ENCODE measurements at places on chromosomes 2 and 18.

GRCh38 chr2:12236136-12236844 is 480.4 kb upstream of the TRIB2 start:
- no peak for DNase-seq

GRCh38 chr2:8986327-8986976 is 17.0 kb downstream of the MBOAT2 start:
- DNase-seq = no peak

- DNase-seq = no peak
Observed at GRCh38 chr2:141529659-141530058, 601.2 kb downstream of the LRP1B start.

GRCh38 chr2:27128668-27129571 is 5.3 kb downstream of the ABHD1 start:
- no peak for DNase-seq

GRCh38 chr2:58866040-58866439 is 624.9 kb upstream of the FANCL start:
- DNase-seq = no peak

GRCh38 chr2:39696101-39696553 is 30.4 kb downstream of the TMEM178A start:
- DNase-seq = no peak

- DNase-seq = no peak
Observed at GRCh38 chr2:46336283-46336959, 39.2 kb downstream of the EPAS1 start.

GRCh38 chr2:127859712-127860085 is 1.7 kb upstream of the POLR2D start:
- peak; percentile 77 for DNase-seq

- DNase-seq = no peak
Observed at GRCh38 chr2:118530976-118531375, 316.5 kb downstream of the EN1 start.

GRCh38 chr2:48075631-48076030 is 169.3 kb upstream of the FBXO11 start:
- no peak for DNase-seq

DNA sequence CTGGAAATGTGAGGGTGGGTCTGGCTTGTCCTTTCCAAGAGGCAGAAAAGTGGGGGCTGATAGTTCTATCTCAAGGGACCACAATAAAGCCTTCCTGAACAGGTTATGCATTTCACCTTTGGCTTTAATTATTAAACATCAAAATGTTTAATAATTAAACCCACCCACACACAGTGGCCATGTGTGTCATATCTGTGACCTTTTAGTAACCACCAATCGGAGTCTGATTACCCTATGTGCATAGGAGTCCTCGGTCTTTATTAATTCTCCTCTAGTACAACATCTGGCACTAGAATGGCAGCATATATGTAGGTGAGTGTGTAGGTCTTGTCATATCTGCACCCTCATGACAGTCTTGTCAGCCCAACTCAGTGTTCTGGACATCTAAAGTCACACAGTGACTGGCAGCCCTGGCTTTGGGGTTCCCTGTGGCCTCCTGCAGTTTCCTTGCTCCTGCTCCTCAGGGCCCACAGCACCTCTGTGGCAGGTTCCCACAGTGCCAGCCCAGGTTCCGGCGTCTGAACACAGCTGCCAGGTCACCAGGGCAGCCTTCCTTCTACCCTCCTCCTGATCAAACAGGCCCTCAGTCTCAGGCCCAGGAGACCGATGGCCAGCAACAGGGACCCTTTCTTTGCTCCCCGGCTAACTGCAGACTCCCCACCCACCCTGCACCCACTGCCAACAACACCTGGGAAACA is 100.9 kb downstream of the MTCL1 start:
- no peak for DNase-seq

GRCh38 chr2:23244617-23245016 is 140.4 kb upstream of the KLHL29 start:
- DNase-seq = no peak

GRCh38 chr18:48809365-48809764 is 141.4 kb downstream of the SMAD7 start:
- DNase-seq = no peak

GRCh38 chr2:162012565-162013058 is 61.4 kb downstream of the DPP4 start:
- no peak for DNase-seq

DNA sequence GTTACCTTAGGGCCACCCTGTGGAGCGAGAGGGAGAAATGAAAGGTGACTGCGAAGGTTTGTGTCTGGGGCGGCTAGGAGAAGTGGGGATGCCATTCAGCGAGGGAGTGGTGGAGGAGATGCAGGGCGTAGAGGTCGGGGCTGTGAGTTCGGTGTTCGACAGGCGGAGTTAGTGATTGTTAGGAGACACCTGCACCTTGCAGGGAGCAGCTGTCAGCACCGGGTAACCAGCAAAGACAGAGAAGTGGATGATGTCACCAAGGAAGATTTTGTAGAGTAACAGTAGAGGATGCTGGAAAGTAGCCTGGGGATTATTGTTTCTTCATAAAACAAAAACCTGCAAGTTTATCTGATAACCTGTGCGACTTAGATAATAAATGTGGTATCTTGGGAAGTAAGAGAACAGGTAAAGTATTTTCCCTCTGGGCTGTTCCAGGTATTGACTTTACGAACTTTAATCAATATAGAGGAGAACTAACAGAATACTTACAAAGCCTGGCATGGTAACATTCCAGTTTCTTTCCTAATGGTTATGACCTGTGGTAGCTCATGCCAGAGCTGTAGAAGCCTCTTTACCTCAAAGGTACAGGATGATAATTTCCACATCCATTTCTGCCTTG is 63.8 kb downstream of the SPTBN1 start:
- DNase-seq = no peak

GRCh38 chr2:178380763-178381162 is 70.2 kb downstream of the PRKRA start:
- DNase-seq = no peak

DNA sequence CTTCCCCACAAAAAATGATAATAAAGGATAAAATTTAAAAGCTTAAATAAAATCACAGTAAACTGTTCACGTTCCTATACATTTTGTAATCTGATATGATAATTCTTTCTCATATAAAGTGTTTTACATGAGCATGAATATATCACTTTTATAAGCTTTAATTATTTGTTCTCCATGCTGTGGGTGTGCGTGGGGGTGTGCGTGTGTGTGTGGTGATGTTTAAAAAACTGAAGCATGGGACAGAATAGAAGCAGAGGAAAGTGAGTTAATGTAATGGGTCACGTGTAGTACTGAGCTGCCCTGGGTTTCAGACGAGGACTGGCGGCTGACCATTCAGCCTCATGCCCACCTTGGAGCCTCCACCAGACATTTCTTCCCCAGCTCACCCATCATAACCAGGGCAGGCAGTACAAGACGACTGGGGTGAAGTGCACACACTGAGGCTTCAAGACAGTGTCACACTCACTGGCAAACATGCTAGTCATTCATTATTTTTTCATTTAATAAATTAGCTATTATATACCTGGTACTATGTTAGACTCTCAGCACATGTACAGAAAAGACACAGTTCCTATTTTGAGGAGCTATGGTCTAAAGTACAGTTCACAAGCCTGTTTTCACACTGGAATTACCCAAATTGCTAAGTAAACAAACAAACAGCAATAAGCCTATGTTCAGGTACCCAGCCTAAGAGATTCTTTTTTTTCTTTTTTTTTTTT is 97.2 kb upstream of the LPIN2 start:
- DNase-seq = no peak

DNA sequence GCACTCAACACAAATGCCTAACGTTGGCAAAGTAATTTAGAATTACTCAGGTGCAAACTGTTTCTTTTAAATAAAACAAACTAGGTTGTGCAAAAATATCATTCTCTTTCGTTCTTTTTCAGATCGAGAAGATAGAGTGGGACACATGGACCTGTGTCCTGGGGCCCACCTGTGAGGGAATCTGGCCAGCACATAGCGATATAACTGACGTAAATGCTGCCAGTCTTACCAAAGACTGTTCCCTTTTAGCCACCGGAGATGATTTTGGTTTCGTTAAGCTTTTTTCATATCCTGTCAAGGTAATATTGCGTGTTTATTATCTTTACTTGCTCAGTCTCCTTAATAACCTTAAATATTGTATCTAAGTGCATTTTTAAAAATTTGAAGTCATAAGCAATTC is 133.6 kb downstream of the RTN4 start:
- no peak for DNase-seq

- DNase-seq = no peak
Observed at GRCh38 chr2:134262684-134263083, 8.8 kb downstream of the MGAT5 start.

GRCh38 chr2:69620870-69621269 is 22.7 kb downstream of the AAK1 start:
- peak; percentile 31 for DNase-seq

DNA sequence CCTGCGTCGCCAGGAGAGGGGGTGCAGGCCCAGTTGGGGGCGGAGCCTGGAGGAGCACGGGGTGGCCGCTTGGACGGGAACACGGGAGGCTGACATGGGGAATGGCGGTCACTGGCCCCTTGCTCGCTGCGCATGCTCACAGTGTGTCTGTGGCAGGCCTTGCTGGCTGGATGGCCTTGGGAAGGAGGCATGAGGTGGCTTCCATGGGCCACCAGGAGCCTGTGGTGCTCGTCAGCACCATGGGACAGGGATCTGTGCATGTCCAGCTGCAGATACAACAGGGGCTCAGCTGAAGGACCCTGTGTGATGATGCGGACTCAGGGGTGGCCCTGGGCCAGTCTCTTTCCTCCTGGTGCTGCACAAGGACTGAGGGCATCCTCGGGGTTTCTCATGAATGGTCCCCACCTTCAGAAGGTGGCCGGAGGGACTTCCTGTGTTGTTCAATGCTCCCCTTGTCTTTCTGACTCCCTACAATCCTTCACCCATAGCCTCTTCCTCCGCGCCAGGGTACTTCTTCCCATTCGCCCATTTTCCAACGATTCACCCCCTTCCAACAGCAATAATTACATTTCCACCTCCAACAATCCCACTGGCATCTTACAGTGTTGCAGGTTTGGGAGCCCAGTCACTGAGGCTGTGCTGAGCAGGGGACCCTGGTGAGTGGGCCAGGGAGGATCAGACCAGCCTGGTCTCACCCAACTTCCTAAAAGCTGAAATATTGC is 3.4 kb upstream of the SP140L start:
- no peak for DNase-seq

GRCh38 chr2:64937687-64938491 is 51.3 kb upstream of the SLC1A4 start:
- DNase-seq = no peak

GRCh38 chr2:145343287-145343686 is 823.4 kb upstream of the ZEB2 start:
- no peak for DNase-seq

DNA sequence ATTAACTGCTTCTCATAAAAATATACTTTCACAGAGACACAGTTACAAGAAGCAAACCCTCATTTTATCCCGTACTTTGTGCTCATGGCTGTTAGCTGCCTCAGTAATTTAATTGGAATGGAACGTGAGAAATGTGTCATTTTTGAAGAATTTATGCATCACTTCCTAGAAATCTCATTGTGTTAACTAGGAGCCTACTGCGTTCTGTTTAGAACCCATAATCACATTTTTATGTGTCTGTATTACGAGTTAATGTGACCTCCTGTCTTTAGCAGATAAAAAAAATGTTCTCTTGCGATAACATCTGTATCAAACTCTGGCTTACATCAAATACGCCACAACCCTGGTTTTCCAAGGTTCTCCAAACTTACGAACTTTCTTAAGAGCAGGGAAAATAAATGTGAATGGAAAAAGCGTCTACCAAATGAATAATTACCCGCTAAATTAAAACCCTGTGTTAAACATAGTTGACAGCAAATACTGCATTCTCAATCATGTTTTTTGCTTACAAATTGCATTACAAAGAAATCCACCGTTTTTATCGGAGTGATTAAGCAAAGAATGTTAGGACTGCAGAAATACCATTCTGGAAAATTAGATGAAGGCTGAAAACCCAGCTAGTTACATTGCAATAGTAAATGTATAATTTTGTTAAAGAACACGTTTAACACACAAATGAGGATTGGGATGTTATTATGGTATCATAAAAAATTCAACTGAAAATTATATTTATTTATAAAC is 12.1 kb upstream of the GBX2 start:
- DNase-seq = no peak

GRCh38 chr18:60279391-60279790 is 93.2 kb downstream of the MC4R start:
- DNase-seq = no peak

DNA sequence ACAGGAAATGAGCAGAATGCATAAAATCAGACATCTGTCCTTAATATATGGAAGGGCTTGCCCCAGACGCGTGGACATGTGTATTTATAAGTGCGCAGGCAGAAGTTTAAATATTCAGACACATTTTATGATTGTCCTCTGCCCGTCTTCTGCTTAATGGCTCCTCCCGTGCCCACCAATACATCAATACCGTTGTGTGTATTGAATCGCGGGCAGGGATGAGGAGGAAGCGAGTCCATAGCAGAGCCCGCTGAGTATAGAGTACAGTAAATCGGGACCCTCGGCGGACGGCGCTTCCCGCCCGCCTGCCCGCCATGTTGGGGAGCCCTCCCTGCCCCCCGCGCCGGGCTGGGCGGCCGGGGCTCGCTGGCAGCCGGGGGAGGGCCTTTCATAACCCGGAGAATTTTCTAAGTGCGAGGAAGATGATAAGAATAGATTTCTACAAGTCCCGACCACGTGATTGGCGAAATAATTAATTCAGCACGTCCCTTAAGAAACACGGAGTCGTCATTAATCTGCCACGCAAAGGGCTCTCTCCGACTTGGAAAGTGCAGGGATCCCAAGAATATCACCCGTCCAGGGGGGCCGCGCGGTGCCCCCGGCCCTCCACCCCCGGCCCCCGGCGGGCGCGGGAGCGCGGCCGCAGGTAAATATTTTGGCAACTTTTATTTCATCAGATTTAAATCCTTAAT is at the start of gene HOXD3:
Gene HOXD3 (plus strand): TSS at position 501 of the 692 bp plus-strand sequence. CDS start 11,808 bp downstream, outside the sequence.
- no peak for DNase-seq

DNA sequence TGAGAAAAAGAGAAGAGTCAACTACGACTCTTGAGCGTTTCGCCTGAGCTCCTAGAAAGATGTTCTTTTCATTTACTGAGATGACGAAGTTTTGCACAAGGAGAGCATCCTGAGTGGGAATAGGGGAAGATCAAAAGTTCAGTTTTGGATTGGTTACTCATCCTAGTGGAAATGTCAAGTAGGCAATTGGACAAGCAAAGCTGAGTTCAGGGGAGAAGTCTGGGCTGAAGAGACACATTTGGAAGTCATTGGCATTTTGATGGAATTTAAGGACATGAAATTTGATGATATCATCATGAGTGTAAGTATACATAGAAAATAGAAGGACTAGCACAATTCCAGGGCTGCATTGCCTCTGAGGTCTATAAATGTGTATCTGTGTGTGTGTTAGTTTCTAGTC is 416.6 kb downstream of the RAD51AP2 start:
- DNase-seq = no peak

- no peak for DNase-seq
Observed at GRCh38 chr2:118565786-118566540, 281.5 kb downstream of the EN1 start.

- no peak for DNase-seq
Observed at GRCh38 chr2:154466226-154466625, 232.3 kb upstream of the KCNJ3 start.

GRCh38 chr2:43124687-43125057 is 101.7 kb downstream of the ZFP36L2 start:
- no peak for DNase-seq

- no peak for DNase-seq
Observed at GRCh38 chr18:59834267-59834666, 65.5 kb upstream of the PMAIP1 start.

Measured in CD4-positive, alpha-beta T cell treated with Interleukin-17A for 1 hour (primary cell).